ENCODE measurements at places on chromosomes 7 and 10. TPM values are rescaled to one million over a fixed set of nuclear protein-coding genes. Genes with fewer than 3 reads are reported as not detected.

VAX1 gene
- not detected for total RNA-seq

GRCh38 chr7:46713868-46714596 is 793.0 kb upstream of the IGFBP3 start:
- no peak overlapping the region for H3K27ac ChIP-seq
- H3K4me1 ChIP-seq = peaks cover 12% of the 10 kb centered on the region
- no peaks in the 10 kb centered on the region for H3K36me3 ChIP-seq
- no peaks in the 10 kb centered on the region for H3K27me3 ChIP-seq
- no peak overlapping the region for H3K4me3 ChIP-seq

- no peak overlapping the region for H3K27ac ChIP-seq
- H3K36me3 ChIP-seq = no peaks in the 10 kb centered on the region
- H3K4me1 ChIP-seq = no peaks in the 10 kb centered on the region
- no peaks in the 10 kb centered on the region for H3K27me3 ChIP-seq
- no peak overlapping the region for H3K4me3 ChIP-seq
These were observed 163.3 kb downstream of the MAD1L1 start for GRCh38 chr7:2069472-2069860.

DNA sequence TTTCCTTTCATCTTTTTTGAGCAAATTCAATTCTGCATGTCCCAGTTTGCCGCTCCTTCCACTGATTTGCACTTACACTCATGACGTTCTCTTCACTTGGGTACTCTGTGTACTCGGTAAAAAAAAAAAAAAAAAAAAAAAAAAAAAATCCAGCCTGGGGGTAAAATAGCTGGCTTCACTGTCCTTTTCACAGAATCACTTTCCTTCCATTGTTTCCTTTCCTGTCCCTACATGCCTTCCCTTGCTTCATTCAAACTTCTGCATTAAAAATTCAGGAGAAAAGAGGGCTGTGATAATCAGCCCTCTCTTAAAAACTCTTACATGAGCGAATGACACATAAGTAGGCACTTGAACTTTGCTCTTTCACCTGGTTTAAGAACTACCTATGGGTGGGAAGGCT is 8.7 kb downstream of the ANKRD1 start:
- H3K27me3 ChIP-seq = no peaks in the 10 kb centered on the region
- no peak for DNase-seq
- no peak overlapping the region for H3K4me3 ChIP-seq
- H3K36me3 ChIP-seq = no peaks in the 10 kb centered on the region

DNA sequence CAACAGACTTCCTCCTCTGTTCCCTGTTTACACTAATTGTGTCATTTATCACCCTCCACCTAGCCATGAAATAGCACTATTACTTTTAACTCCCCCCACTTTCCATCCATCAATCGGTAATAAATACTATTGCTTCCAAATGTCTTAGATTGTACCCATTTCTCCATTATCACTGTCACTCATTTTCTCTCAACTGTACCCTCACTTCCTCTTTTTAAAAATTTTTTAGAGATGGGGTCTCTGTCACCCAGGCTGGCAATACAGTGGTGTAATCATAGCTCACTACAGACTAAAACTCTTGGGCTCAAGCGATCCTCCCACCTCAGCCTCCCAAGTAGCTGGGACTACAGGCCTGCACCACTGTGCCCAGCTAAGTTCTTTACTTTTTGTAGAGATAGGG is 123.5 kb upstream of the EGR2 start:
- 0 out of 2 replicates have a peak, but pooled peaks cover 4% of the 10 kb centered on the region for H3K27me3 ChIP-seq
- DNase-seq = no peak
- H3K27ac ChIP-seq = no peak overlapping the region
- H3K4me1 ChIP-seq = no peaks in the 10 kb centered on the region
- no peak overlapping the region for H3K4me3 ChIP-seq

DNA sequence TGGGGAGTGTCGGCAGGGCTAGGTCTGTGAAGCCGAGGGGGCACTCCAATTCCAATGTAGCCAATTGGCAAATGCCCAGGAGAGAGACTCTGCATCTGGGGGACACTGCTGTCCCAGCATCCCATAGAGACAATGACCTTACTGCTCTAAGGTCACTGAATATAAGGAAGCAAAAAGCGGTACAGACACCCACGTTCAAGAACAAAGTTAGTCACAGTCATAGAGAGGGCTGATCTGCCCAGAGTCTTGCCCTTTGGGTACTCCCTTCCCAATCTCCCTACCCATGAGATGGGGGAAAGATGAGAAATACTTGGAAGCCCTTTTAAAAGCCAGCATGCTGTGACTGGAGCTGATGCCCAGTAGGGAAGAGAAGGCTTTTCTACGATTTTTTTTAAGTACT is 76.3 kb upstream of the GSDME start:
- H3K27ac ChIP-seq = no peak overlapping the region
- peaks cover 17% of the 10 kb centered on the region for H3K36me3 ChIP-seq
- no peaks in the 10 kb centered on the region for H3K27me3 ChIP-seq
- H3K4me1 ChIP-seq = peaks cover 30% of the 10 kb centered on the region

CDC14C gene
- total RNA-seq = 0.11 TPM

CDHR3 gene
- 2.6 TPM for total RNA-seq

DNA sequence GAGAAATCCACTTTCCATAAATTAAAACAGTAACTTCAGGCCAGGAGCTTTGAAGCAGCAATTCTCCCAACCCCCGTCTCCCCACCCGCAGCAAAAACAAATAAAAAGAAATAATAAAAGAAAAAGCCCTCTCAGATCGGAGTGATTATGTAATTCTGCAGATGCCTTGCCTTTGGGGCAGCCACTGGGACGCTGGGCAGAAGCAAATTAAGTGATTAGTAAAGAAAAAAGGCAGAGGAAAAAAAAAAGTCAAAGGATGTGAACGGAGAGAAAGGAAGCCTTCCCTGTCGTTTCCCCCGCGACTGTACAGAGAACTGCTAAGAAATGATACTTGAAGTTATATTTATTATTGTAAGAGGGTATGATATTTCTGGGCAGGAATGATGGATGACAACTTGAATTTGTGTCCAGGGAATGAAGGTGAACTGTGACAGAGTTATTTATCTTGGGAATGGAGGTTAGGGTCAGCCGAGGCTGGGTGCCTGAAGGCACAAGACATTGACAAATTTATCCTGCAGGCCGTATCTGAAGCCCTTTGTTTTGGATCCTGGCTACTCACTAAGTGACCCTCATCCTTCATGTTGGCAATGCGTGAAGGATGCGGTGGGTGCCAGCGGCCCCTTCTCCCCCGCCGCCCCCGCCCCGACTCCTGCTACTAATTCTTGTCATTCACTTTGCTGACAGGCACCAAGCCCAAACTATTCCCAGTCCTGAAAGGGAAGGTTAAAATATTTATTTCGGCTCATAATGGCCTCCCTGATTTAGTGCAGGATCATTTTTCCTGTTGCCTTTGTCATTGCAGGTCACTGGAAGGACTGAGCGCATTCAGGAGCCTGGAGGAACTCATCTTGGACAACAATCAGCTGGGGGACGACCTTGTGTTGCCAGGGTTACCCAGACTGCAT is 604.0 kb downstream of the LRMDA start:
- DNase-seq = no peak
- H3K27ac ChIP-seq = no peak overlapping the region

DNA sequence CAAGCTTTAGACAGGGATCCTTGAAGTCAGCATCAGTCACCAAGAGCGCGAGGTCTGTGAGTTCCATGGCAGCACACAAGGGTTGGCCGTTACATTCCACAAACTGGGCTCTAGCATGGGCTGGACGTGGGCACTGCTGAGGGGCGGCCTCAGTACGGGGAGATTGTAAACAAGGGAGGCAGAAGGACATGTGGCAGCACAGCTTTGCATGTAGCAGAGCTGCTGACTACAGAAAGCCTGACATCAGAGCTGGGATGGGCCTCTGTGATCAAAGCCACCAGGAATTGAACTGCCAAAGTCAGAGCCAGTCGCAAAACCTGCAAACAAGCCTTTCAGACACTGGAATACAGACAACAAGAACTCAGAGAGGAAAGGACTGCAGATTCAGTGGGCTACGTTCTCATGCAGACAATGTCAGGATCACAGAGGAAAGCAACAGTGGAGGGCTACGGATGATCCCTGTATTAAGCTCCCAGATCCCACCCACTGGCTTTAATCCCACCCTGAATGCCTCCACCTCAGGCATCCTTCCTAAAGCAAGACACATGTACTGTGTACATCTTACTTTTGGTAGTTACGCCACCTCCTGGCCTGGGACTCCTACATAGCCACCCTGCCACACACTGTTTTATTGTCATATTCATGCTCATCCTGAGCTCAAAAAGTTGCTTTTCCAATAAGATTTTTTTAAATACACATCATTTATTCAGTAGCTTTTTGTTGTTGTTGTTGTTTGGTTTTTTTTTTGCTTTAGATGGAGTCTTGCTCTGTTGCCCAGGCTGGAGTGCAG is 291.1 kb upstream of the IMMP2L start:
- no peak overlapping the region for H3K4me3 ChIP-seq
- no peaks in the 10 kb centered on the region for H3K4me1 ChIP-seq
- H3K36me3 ChIP-seq = no peaks in the 10 kb centered on the region
- no peak overlapping the region for H3K27ac ChIP-seq
- H3K27me3 ChIP-seq = no peaks in the 10 kb centered on the region

DNA sequence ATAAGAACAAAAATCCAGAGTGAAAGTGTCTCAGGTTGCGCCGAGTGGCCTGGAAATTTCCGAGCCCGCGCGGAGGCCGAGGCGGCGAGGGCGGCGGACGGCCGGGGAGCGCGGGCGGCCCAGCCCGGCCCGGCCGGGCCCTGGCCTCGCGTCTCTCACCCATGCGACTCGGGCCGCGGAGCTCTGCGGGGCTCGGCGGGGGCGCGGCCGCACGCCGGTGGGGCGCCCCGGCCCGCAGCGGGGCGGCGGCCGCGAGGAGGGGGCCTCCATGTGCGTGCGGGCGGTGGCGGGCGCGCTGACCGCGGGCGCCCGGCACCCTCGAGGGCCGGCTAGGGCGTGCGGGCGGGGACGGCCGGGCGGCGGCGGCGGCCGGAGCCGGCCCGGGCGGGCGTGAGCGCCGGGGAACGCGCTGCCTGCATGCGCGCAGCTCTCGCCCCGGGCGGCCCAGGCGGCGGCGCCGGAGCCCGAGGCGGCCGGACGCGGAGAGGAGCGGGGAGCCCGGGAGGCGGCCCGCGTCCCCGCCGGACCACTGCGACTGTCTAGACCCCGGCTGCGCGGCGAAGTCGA is 302 bp upstream of the EN2 start:
- H3K27me3 ChIP-seq = peaks cover 90% of the 10 kb centered on the region
- H3K36me3 ChIP-seq = no peaks in the 10 kb centered on the region

- no peaks in the 10 kb centered on the region for H3K4me1 ChIP-seq
- H3K4me3 ChIP-seq = peak overlapping the region; percentile 65
- H3K27ac ChIP-seq = no peak overlapping the region
These were observed 882 bp downstream of the IRF5 start for GRCh38 chr7:128938544-128939074.

DNA sequence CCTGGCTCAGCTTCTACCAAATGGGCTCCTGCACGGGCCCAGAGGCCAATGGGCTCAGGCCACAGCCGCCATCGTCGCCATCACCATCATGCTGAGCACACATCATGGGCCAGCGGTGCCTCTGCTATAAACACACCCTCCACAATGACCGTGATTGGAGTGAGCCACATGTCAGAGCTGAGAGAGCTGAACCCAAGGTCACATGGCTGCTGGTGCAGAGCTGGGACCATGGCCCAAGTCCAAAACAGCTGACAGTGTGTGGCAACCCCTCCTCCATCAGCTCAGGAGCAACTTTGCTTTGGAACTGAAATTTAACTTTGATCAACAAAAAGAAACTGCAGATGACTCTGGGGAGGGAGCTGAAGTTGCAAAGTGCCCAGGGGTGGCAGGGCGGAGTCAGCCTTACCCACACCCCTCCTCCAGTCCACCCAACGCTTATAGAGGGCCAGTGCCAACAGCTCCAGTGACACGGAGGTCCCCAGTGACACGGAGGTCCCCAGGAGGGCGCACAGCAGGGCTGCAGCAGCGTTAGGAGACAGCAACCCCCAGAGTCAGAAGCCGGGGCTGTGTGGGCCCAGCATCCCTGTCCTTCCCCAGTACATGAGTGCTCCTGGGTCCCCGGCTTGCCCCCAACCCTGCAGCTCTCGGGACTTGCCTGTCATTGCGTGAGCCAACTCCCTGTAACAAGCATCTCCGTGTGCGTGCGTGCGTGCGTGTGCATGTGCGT is 249.6 kb downstream of the ELFN1 start:
- peaks cover 30% of the 10 kb centered on the region for H3K4me1 ChIP-seq
- no peaks in the 10 kb centered on the region for H3K36me3 ChIP-seq
- no peak overlapping the region for H3K27ac ChIP-seq

DNA sequence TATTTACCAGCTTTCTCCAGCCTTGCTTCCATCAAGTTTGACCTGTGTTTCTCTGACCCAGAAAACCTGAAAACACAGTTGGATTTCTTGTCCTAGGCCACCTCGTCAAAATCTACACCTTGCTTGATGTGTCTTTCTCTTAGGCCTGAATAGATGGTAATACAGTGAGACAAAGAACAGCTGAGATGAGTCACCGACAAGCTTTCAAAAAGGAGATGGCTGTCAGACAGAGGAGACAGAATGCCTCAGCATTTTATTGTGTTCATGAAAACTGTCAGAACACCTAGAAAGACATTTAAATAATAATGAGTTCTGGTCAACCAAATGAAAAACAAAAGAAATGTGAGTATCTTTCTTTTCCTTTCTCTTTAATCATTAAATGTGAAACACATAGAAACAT is 119.7 kb upstream of the SORCS1 start:
- H3K36me3 ChIP-seq = no peaks in the 10 kb centered on the region
- H3K27me3 ChIP-seq = no peaks in the 10 kb centered on the region
- H3K27ac ChIP-seq = no peak overlapping the region
- no peaks in the 10 kb centered on the region for H3K4me1 ChIP-seq

HOXA13 gene
- 0.43 TPM for total RNA-seq

DNA sequence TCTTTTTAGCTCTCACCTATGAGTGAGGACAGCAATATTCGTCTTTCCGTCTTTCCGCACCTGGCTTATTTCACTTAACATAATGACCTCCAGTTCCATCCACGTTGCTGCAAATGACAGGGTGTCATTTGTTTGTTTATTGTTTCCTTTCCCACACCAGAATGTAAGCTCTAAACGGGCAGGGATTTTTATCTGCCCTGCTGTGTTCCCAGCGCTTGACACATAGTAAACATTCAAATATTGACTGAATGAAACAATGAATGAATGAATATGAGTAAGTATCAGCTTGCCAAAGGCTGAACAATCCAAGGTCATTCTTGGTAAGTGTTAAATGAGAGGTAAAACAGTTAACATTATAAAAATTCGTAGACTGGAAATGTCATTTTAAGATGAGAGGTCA is 12.8 kb downstream of the SH3PXD2A start:
- no peak overlapping the region for H3K4me3 ChIP-seq
- H3K27ac ChIP-seq = no peak overlapping the region
- H3K36me3 ChIP-seq = no peaks in the 10 kb centered on the region
- H3K27me3 ChIP-seq = no peaks in the 10 kb centered on the region

DNA sequence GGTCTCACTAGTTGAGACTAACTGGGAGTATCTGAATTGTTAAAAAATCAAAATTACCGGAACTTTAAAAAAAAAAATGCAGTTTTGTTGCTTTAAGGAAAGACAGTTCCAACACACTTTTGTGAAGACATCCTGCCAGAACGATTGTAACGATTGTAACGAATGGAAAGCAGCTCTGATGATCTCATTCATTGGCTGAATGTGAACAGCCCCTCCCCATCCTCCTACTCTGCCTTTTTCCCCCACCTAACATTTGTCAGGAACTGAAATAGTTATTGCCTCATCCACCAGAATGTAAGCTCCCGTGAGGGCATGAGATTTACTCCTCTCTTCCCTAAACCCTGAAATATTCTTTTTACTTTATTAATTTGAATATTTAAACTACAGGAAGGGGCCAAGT is 23.1 kb upstream of the ZC3HAV1L start:
- H3K27ac ChIP-seq = no peak overlapping the region
- peak; percentile 58 for DNase-seq
- H3K36me3 ChIP-seq = peaks cover 12% of the 10 kb centered on the region
- H3K4me1 ChIP-seq = peaks cover 8% of the 10 kb centered on the region
- H3K4me3 ChIP-seq = no peak overlapping the region
- no peaks in the 10 kb centered on the region for H3K27me3 ChIP-seq

C10orf67 gene
- 0.25 TPM for total RNA-seq

GRCh38 chr7:95469848-95470247 is 15.9 kb upstream of the ASB4 start:
- H3K27ac ChIP-seq = no peak overlapping the region
- no peaks in the 10 kb centered on the region for H3K27me3 ChIP-seq
- no peak overlapping the region for H3K4me3 ChIP-seq
